ENCODE measurements at places on chromosomes 7 and 10.

GRCh38 chr10:93115661-93116383 is 42.1 kb downstream of the CYP26A1 start:
- DNase-seq: peak; percentile 34

- DNase-seq: no peak
Measured at GRCh38 chr10:42637648-42638054, 719 bp downstream of the ZNF33B start.

DNA sequence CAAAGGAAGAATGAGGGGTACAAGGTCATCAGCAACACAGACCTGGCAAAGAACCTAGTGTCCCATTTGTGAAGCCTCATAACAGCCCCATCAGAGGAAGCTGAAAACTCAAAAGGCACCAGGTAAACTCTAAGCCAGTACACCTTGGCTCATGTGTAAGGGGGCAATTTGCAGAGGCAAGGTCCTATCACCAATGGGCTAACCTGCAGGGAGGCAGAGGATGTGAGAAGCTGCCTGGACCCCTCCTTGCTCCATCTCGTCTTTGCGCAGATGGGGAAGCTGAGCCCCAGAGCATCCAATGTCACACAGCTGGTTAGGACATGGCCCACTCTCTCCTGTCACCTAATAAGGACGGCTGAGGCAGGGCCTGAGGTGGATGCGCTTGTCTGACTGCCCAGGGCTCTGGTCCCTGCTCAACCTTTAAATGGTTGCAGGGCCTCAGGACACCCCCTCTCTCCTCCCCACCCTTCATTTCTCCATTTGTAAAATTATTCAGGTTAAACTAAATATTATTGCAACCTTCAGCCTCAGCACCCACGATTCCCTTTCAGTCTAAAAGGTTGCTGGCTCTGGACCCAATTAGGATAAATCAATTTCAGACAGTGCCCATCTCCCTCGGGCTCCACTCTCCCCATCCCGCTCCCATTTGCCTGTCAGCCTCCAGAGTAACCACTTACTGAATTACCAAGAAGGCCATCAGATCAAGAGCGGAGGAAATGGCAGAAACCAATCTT is 135.3 kb downstream of the OAT start:
- no peak for DNase-seq

GRCh38 chr7:83148776-83149175 is 13.9 kb downstream of the PCLO start:
- no peak for DNase-seq

DNA sequence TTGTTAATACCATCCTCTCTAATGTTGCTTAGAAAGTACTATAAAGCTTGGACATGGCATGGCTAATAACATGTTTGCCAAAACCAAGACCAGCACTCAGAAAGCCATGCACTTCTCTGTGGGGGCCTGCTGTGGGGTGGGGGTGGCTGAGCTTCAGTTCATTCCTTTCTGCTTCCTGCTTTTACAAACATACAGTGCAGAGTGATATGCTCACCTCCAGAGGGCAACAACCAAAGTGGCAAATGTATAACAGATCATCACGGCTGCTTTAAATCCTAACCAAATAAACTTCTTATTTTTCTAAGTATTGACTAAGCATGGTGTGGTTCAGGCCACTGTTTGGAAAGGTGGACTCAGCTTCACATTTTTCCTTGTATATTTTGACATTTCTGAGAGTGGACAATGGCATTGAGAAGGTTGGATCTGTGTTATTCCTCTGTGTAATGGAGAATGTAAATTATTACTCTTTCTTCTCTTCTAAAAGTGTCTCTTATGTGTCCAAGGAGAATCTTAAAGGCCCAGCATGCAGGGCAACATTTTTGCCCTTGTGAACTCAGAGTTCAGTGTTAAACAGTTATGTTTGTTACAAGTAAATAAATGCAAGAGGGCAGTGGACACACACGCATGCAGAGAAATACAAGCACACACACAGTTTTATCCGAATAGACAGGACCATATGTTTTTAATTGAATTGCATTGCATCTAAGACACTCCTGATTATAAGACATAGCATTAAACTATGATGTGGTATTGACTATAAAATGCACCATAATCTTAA is 186.1 kb downstream of the HERPUD2 start:
- no peak for DNase-seq

GRCh38 chr10:99426689-99427088 is 3.7 kb downstream of the GOT1 start:
- no peak for DNase-seq

DNA sequence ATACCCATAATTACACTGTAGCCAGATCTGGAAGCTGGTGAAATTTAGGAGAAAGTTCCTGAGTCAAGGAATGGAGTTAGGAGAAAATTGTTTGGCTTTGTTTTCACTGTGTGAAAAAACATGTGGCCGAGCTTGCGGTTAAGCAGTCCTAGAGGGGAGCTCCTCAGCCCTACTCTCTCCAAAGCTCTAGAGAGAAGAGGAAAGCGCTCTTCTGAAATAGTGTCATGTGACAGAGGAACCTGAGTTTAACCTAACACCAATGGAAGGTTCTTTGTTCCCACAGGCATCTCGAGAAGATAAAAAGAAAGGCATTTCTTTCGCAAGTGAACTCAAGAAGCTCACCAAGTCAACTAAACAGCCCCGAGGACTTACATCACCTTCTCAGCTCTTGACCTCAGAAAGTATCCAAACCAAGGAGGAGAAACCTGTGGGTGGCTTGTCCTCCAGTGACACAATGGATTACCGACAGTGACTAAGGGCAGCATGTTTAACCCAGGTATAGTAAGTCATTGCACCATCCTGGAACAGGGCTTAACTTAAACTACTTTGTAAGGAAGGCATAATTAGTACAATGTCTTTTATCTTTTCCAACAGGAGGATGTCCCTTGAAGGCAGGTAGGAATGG is 38.0 kb downstream of the NOC3L start:
- no peak for DNase-seq

Data from stimulated activated CD8-positive, alpha-beta memory T cell treated with anti-CD3 and anti-CD28 coated beads, Interleukin-2, amount 100 ng/mL, for 1 hour (primary cell).